CD4-positive, alpha-beta T cell treated with Interleukin-4 for 1 hour (primary cell): ENCODE measurements at places on chromosomes 2 and 18.

- DNase-seq = no peak
Measured at GRCh38 chr2:20532634-20533437, 86.0 kb downstream of the RHOB start.

DNA sequence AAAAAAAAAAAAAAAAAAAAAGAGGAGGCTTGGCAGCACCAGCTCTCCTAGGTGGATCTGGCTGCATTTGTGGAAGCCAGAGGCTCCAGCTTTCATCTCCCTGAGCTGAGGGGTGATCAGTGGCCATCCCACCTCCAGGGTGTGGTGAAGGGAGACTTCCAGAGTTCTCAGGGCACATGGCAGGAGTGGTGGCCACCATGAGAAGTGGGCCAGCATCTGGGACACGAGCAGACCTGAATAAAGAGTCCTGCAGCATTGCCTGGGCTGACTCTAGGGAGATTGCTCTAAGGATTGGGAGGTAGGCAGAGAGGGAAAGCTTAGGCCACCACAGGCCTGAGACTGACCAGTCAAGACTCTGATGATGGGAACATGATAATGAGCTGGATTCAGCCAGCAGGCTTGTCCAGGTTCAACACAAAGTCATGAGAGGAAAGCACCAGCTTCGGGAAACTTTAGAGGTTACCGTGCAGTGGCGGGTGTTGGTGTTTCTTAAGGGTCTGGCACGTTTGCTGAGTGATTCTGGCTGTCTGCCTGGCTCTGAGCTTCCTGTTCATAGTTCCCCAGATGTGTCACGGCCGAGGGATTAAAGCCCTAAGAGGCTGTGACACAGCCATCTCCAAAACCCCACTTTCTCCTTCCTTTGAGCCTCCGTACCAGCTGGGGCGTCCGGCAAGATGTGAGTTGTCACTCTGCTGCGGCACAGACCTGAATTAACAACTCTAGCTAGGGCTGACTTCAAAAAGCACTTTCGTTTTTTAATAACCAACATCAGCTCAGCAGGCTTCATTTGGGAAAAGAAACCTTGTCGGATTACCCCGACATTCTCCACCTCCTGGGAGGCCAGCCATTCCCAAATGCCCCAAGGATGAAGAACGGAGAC lies 38.3 kb upstream of the IL1R1 start:
- peak; percentile 14 for DNase-seq

DNA sequence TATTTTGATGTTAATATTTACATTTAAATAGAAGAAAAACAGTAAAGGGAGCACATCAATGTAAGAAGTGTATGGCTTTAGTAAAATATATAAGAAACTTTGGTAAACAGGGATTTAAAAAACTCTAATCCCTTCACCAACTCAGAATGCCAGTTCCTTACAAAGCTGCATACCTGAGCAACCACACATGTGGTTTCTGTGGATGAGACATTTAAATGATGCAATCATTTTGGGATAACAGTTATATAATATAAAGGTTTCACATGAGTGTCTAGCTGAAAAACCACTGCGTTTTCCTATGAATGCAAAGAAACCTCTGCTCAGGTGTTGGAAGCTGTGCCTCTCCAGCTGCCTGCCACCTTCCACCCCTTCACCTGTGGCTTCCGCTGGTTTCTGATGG lies 209.1 kb upstream of the REV1 start:
- DNase-seq = no peak

- DNase-seq = no peak
Measured at GRCh38 chr2:157107460-157107859, 150.0 kb upstream of the GALNT5 start.

GRCh38 chr2:39849064-39849463 lies 70.0 kb upstream of the THUMPD2 start:
- no peak for DNase-seq

DNA sequence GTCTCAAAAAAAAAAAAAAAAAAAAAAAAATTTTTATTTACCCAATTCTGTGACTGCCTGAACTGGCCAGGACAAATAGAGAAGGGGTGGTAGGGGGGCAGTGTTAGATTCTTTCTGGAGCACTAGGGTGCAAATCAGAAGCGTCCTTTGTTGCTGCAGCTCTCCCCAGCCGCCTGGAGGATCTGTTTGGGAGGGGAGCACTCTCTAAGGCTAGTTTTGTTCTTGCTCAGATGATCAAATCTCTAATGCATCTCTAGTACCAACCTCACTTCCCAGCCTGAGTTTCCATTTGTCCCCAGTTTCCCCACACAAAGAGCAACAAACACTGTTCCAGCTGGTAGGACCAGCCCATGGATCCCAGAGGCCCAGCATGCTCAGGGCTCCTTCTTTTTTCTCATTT lies 83.0 kb downstream of the GBX2 start:
- no peak for DNase-seq

DNA sequence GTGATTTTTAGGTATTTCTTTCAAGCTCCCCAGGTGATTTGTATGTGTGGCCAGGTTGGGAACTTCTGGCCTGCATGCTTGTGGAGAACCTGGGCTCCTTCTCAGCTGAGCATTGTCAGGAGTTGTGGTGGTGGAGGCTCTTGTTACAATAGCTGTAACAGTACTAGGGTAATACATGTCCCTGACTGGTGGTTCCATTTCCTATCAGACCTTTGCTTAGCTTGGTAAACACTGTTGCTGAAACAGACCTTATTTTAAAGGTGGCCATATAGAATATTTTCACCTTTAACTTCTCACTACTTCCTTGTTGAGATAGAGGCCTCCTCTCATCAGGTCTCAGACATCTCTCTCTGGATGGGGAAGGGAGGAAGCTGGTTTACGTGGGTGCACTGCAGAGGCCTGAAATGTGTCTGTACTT lies 79.2 kb downstream of the SETBP1 start:
- peak; percentile 17 for DNase-seq

- no peak for DNase-seq
Measured at GRCh38 chr2:8061219-8061618, 620.6 kb upstream of the ID2 start.

DNA sequence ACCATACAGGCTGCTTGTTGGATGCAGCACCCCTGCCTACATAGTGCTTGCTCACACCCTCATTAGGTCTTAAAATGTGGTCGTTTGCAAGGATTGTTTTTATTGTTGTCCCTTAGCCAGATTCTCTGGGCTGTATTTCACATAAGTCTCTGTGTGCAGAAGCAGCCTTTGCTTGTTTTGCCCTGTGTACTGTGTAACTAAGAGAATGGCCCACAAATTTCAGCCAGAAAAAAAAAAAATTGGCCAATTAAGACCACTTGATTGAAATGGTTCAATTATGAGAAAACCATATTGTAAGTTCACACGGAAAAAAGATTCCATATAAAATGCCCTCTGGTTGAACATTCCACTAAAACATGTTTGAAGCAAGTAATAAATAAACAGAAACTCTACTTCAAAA lies 377.1 kb upstream of the SOX11 start:
- no peak for DNase-seq

- no peak for DNase-seq
Measured at GRCh38 chr18:40356168-40356567, 1598.9 kb upstream of the PIK3C3 start.

GRCh38 chr2:98149333-98149697 lies 62.3 kb downstream of the VWA3B start:
- peak; percentile 50 for DNase-seq

DNA sequence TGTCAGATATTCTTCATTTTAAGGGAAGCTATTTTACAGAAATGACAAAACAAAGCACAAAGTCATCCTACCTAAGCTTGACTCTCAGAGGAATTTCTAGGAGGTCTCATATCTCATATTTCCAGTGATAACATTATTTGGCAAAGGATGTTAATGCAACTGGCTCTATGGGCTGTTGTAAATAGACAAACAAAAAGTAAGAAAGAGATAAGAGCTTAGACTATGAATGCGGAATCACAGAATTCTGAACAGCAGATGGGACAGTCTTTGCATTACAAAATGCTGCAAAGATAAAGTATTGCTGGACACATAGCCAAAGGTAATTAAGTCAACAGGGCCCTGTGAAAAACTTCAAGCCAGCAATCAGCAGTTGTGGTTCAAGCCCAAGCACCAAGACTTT lies 23.9 kb downstream of the PIAS2 start:
- DNase-seq = no peak

DNA sequence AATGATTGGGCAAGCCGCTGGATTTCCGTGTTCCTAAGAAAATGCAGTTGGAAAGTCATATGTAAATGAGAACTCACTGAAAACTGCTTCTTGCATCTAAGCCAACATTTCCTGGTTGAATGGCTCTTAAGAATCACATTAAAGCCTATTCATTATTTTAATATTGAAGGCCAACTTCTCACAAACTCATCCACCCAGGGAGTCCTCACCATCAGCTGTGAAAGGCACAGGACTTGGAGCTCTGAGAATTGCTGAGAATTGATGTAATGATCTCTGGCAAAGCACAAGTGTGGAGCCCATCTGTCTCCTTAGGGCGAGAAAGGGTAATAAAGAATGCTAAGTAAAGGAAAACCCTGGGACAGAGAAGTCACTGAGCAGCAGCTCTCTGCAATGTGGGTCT lies 55.9 kb upstream of the APCDD1 start:
- no peak for DNase-seq

GRCh38 chr2:45963816-45964215 lies 312.3 kb downstream of the PRKCE start:
- no peak for DNase-seq

GRCh38 chr2:60271131-60271530 lies 282.3 kb downstream of the BCL11A start:
- no peak for DNase-seq

- no peak for DNase-seq
Measured at GRCh38 chr2:204635478-204635877, 90.2 kb downstream of the PARD3B start.

DNA sequence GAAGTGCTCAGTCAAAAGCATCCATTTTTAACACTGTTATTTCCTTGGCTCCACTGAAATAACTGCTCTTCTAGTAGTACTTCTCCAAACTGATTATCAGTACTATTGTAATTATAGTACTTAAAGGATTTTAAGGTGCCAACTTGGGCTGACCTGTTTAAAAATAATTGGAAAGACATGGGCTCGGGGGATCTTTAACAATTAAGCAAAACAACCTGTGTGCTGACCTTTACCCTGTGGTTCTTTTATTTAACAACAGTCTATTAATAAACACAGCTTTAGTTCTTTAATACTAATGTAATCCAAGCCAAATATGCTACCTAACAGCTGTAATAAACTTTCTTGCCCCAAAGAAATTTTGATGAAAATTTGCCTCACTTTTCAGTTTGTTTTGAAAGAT lies 6.9 kb upstream of the ITPRID2 start:
- DNase-seq = no peak

DNA sequence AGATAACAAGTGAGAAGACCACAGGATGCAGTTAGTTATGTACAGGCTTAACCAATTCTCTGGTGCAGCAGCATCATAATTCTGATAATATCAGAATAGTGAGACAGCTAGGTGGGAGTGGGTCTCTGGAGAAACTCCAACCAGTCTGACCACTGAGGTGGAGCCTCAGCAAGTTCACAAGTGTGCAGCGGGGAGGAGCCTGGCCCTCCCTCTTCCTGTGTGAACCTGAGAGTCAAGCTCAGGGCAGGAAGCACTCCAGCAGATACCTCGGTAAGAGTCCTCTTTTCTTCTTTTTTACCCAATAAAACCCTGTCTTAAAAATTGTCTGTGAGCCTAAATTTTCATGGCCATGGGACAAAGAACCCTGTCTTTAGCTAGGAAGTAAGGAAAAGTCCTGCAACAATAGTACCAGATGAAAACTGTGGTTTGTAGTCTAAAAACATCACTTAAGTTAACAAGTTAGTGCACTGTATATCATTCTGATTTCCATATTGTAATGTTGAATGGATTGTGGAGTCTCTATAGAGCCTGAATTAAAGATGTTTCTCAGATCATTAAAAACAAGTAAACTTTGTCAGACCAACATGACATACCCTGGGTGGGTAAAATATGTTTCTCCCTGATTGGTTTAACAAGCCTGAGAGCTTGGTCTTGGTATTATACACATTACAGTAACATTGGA lies 370.8 kb downstream of the TMEM182 start:
- DNase-seq = no peak

DNA sequence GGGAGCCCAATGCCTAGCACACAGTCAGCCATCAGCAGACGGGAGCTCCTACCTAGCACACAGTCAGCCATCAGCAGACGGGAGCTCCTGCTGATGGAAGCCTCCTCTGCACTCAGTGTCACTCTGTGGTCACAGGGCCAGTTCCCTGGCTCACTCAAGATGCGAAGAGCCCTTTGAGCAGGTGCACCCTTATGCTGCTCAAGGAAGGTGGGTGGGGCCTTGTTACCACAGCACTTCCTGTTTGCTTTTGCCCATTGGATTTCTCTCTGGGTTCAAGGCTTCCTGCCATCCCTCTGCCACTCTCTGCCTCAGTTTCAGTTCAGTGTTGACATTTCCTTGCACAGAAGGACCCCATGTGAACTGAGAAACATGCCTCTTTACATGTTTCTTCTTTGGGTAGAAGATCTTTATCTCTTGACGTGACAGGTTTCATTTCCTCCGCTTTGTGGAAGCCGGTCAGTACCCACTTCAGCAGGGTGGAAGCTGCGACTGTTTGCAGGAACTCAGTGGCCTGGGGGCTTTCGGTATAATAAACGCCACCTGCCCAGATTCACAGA lies 11.6 kb downstream of the TRIB2 start:
- DNase-seq = peak; percentile 71

DNA sequence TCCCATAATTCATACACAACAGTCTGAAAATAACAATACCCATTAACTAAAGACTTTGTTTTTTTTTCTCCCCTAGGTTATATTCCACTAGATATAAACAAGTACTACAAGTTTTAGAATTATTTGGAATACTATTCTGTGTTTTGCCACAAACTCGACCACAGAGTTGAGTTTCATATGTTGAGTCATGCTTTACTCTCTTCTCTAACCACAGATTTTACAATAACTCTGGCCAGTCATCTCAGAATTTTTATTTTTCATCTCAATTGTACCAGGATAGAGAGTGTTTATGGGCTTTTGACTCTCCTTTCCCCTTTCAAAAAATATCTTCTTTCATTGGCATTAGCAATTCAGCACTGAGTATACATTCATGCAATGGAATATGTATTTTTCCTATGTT lies 348.7 kb upstream of the GALNT5 start:
- DNase-seq = no peak

DNA sequence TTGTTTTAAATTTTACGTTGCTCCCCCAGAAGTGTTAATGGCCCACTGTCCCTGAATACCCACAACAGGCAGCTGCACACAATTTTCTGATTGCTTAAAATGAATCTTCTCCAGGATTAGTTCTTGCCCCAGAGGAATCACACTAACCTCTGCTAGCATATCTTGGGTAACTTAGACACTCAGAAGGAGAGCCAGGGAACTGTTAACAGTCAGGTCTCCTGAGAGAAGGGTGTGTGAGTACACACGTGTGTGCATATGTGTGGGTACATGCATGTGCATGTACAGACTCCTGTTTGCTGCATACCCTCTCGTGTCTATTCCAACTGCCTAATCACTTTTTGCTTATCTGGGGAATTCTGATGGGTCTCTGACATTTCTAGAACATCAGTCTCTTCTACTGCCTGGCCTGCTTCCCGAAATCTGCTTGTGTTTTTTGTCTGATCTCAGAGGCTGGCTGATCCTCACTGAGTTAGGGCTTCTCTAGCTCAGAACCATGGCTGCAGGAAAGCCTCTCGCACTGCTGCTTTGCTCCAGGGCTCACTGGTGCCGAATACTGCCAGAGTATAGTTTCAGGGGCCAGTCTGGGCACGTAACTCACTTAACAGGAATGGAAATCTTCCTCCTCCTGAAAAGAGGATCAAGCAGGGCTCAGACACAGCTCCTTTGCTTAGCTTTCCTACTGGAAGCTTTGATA lies 62.8 kb downstream of the PRELID3A start:
- no peak for DNase-seq

GRCh38 chr2:148021059-148021861 lies at the start of gene MBD5:
Gene MBD5 (plus strand): TSS chr2:148021091.
- peak; percentile 80 for DNase-seq

GRCh38 chr2:58700591-58700990 lies 459.5 kb upstream of the FANCL start:
- DNase-seq = no peak

- DNase-seq = peak; percentile 5
Measured at GRCh38 chr2:128438091-128438490, 119.4 kb upstream of the HS6ST1 start.
